Dermis blood vessel endothelial cell (primary cell): ENCODE measurements at places on chromosomes 7 and 10. TPM values are rescaled to one million over a fixed set of nuclear protein-coding genes. Genes with fewer than 3 reads are reported as not detected.

Gene CADPS2
- 69.4 and 83.7 TPM in 2 replicates for total RNA-seq

Gene ATG9B
- 0.28 TPM in 1 of 2 replicates, not detected in the other for total RNA-seq

Gene ACHE
- total RNA-seq: 1.2 and 4.9 TPM in 2 replicates

Gene ABCB1
- total RNA-seq: 4.6 and 16.2 TPM in 2 replicates

Gene SEMA3E
- 0.34 and 0.37 TPM in 2 replicates for total RNA-seq

Gene UTF1
- total RNA-seq: not detected in 2 replicates

Gene ZNF488
- under 0.01 and 0.28 TPM in 2 replicates for total RNA-seq

Gene C10orf105
- under 0.01 and 0.05 TPM in 2 replicates for total RNA-seq

Gene ZNF107
- total RNA-seq: 4.0 and 4.6 TPM in 2 replicates

Gene H2BK1
- not detected in 2 replicates for total RNA-seq

Gene CLRN3
- total RNA-seq: 0.19 TPM in 1 of 2 replicates, not detected in the other

Gene CYP26C1
- total RNA-seq: 1.9 and 5.4 TPM in 2 replicates

Gene AKR1D1
- not detected in 2 replicates for total RNA-seq

Gene NUTM2E
- total RNA-seq: not detected in 2 replicates

Gene STRIP2
- total RNA-seq: 2.7 and 6.1 TPM in 2 replicates

Gene OR2A14
- not detected in 2 replicates for total RNA-seq

Gene RNF32
- total RNA-seq: 0.23 and 1.4 TPM in 2 replicates

Gene NODAL
- total RNA-seq: not detected in 2 replicates

Gene COL13A1
- 5.3 and 6.6 TPM in 2 replicates for total RNA-seq

Gene DRGX
- not detected in 2 replicates for total RNA-seq

Gene SUN3
- total RNA-seq: not detected in 2 replicates

Gene CALML5
- total RNA-seq: not detected in 2 replicates

Gene PON1
- not detected in 2 replicates for total RNA-seq

Gene LRRC61
- 5.4 and 18.0 TPM in 2 replicates for total RNA-seq

Gene SMNDC1
- total RNA-seq: 11.9 and 14.4 TPM in 2 replicates

Gene SORBS1
- total RNA-seq: 0.68 and 3.6 TPM in 2 replicates

Gene TFEC
- total RNA-seq: 2.0 and 3.1 TPM in 2 replicates

Gene TAS2R5
- total RNA-seq: 0.47 and 0.68 TPM in 2 replicates

Gene PRPS1L1
- 0.14 TPM in 1 of 2 replicates, not detected in the other for total RNA-seq

Gene SERPINE1
- 289 and 399 TPM in 2 replicates for total RNA-seq

Gene MYO1G
- 0.09 and 0.17 TPM in 2 replicates for total RNA-seq

Gene ZCWPW1
- 0.51 and 0.98 TPM in 2 replicates for total RNA-seq

Gene GIMAP8
- 157 and 178 TPM in 2 replicates for total RNA-seq

Gene GIMAP2
- total RNA-seq: 75.9 and 87.0 TPM in 2 replicates

Gene HOXA7
- total RNA-seq: 1.4 and 2.9 TPM in 2 replicates

Gene JCAD
- total RNA-seq: 74.7 and 96.4 TPM in 2 replicates

Gene ZNF716
- under 0.01 TPM in 1 of 2 replicates, not detected in the other for total RNA-seq

Gene KBTBD2
- 71.3 and 103 TPM in 2 replicates for total RNA-seq

Gene CHST15
- 93.0 and 99.0 TPM in 2 replicates for total RNA-seq

Gene DOCK4
- total RNA-seq: 155 and 162 TPM in 2 replicates

Gene ADCYAP1R1
- not detected in 2 replicates for total RNA-seq

Gene CTAGE4
- 0.17 TPM in 1 of 2 replicates, not detected in the other for total RNA-seq

Gene AKR1C4
- not detected in 2 replicates for total RNA-seq

Gene HOXA2
- 0.33 and 0.34 TPM in 2 replicates for total RNA-seq

Gene SDHAF3
- total RNA-seq: 1.4 and 8.0 TPM in 2 replicates

Gene NHLRC2
- total RNA-seq: 15.8 and 22.6 TPM in 2 replicates

Gene LIPF
- not detected in 2 replicates for total RNA-seq

Gene KIAA1217
- 7.5 and 15.3 TPM in 2 replicates for total RNA-seq

Gene FAM25G
- not detected in 2 replicates for total RNA-seq

Gene FAM180A
- total RNA-seq: not detected in 2 replicates

Gene AOC1
- not detected in 2 replicates for total RNA-seq

Gene SPDYE11
- total RNA-seq: not detected in 2 replicates

Gene CALHM3
- total RNA-seq: not detected in 2 replicates

Gene TMEM130
- not detected in 2 replicates for total RNA-seq

Gene SCD
- 62.3 and 297 TPM in 2 replicates for total RNA-seq

Gene ZCCHC24
- 7.3 and 9.8 TPM in 2 replicates for total RNA-seq

Gene VWDE
- not detected in 2 replicates for total RNA-seq

Gene DDC
- 0.17 TPM in 1 of 2 replicates, not detected in the other for total RNA-seq
